ENCODE measurements at places on chromosomes 7 and 10.

DNA sequence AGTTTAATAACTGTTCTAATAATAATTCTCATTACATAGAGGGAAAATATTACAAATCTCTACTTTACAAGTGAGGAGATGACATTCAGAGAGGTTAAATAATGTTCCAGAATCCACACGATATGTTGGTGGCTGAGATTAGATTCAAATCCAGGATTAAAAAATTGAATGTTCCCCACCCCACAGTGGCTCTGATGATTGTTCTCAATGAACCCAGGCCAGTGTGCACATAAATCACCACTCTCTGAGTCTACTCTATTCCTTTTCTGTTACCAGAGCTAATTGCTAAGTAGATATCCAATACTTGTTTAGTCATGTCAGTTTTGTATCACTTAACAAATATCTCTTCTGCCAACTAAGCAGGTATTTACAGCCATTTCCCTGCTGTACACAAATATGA lies 281.0 kb downstream of the ABCA13 start:
- DNase-seq: no peak

DNA sequence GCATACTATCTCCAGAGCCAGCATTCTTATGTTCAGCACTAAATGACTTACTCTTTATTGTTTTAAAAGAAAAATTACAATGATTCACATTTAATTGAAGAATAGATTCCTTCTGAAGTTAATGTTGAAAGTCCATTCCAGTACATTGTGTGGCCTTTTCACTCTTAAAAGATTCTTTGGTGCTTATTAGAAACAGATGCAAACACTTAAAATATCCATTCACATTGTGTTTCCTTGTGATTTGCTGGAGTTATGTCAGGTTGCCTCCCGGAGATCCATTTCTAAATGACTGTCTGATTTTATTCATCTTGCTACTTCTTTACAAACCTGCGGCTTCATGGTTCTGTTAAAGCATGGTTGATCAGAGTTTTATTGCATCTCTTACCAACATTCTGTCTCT lies 152.8 kb downstream of the FOXP2 start:
- no peak for DNase-seq

DNA sequence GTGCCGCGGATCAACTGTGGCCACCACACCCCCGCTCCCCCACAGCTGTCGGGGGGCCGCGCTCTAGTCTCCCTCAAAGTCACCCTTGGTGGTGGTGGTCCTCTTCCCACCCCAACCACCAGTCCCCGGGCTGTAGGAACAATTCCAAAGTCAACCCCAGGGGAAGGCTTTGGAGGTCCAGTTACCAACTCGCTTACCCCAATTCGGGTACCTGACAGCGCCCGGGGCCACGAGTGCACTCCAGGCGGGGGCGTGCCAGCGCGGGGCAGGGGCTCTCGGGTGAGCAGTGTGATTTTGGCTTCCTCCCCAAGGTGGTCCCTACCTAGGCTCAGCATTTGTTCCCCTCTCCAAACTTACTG lies 584 bp upstream of the ZMIZ1 start:
- DNase-seq: no peak

DNA sequence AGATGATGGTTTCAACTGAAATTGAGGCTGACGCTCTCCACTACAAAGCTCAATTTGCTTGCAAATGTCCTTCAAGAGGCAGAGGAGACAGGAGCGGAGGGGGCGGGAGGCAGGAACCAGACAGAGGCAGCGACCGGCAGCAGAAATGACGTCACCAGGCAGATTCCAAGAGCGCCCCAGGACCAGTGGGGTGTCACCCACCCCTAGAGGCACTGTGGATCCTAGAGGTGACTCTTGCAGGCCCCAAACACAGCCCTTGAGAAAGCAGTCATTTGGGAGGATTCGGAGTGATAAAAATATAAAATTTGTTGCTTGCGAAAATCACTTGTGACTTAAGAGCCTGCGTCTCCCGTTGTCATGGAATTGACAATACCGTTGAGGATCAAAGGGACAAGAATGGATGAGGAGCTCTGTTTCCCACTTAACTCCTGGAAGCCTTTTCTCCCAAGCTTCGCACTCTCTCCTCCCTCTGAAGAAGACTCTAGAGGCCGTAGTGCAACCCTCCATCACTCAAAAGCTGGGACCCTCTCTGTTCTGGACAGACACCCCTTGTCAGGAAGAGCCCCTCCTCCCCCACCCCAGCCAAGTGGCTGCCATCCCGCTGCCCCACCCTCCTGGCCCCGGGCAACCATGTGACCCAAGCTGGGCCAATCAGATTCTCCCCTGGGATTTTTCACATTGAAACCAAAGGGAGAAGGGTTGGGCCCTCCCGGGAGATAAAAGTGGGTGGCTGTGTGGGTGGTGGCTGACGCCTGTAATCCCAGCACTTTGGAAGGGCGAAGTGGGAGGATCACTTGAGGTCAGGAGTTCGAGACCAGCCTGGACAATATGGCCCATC lies 16.3 kb upstream of the SLC29A4 start:
- DNase-seq: no peak

DNA sequence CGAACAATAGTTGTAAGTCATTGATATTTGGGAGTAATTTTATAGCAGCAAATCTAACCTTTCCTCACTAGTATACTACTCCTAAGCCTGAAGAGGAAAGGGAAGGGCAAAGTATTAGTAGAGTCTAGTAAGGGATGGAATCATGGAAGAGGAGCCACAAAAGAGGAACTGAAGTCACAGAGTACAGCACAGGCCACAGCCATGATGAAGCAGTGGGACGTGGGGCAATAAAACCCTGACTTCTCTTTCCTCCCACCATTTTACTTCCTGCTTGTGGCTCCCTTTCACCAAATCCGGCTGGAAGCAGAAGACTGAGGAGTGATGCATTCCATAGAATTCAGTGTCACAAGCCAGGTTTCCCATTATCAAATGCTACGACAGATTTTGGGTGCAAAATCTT lies 58.7 kb downstream of the CABCOCO1 start:
- no peak for DNase-seq

GRCh38 chr7:805261-805660 lies 27.0 kb upstream of the SUN1 start:
- no peak for DNase-seq
